ENCODE measurements at places on chromosomes 6 and 20.
A peak's percentile ranks its signal among the peaks of the same experiment; 100 is the strongest.

- DNase-seq = no peak
Observed at GRCh38 chr6:3227363-3228045, at the start of gene TUBB2B. TUBB2B (minus strand) TSS chr6:3227653; CDS start chr6:3227543, 110 bp downstream.

DNA sequence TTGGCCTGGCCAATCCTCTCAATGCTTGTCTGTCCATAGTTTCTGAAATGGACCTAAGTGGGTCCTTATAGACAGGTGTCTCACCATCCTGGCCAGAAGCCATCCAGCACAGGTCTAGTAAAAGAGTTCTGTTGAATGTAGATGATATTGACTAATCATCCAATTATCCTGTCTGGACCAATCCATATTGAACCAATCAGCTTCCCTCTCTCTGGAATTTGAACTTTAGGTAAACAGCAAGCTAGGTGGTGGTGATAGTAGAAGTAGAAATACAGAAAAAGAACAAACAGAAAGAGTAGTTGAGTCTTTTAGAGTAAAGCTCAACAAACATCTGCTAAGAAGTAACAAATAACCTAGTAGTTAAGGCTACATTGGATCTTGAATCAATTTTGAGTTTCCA is 9.5 kb upstream of the PNRC1 start:
- no peak for DNase-seq

DNA sequence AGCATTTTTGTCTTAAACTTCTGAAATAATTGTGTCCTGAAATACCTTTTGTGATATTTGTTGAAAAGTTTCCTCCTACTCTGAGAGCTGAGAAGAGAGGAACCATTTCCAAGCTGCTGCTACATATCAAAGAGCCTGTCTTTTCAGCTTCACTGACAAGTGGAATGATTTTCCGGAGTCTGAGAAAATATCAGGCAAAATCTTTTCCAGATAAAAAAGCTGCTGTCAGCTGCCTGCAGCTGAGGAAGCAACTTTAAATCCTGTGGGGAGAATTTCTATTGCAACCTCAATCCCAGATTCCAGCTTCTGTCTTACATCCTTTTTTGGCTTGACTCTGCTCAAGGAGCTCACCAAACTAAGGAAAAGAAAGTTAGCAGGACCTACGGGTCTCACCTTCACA is 904.3 kb downstream of the PHF3 start:
- DNase-seq = no peak

GRCh38 chr20:50343490-50344179 is 153.0 kb downstream of the CEBPB start:
- no peak for DNase-seq

- no peak for DNase-seq
Observed at GRCh38 chr6:6461138-6461537, 127.4 kb upstream of the LY86 start.

GRCh38 chr20:20747298-20747697 is 34.9 kb upstream of the RALGAPA2 start:
- no peak for DNase-seq

DNA sequence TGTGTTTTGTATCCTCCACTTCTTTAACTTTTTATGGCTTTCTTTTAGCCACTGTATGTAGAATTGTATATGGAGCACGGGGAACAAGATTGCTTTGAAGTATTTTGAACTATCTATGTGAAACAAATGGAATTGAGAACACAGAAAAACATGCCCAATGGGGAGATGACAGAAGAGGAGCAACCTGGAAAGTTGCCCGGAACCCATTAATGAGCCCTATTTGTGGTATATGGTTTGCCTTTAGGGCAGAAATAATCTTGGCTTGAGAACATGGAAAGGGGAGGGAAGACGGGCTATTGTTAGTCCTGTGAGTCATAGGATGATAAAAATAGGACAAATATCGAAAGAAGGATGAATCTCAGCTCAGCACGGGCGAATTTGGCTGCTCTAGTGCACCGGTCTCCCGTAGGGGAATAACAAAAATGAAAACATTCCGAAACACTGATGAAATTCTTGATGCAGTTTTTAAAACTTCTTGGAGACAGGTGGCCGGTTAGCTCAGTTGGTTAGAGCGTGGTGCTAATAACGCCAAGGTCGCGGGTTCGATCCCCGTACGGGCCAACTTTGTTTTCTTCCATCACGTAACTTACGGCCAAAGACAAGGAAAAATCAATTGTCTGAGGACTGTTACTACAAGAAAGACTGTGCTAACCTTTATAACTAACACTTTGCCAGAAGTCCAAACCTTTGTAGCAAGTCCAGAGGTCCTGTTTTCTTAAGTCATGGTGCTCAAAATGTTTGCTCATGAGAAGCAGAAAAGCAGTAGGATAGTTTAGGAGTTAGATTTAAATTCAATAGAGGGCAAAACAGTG is 15.7 kb downstream of the HMGN4 start:
- peak; percentile 92 for DNase-seq

- peak; percentile 12 for DNase-seq
Observed at GRCh38 chr6:69918813-69919475, 52.6 kb downstream of the COL19A1 start.

GRCh38 chr20:41923624-41924023 is 305.4 kb upstream of the CHD6 start:
- DNase-seq = no peak

DNA sequence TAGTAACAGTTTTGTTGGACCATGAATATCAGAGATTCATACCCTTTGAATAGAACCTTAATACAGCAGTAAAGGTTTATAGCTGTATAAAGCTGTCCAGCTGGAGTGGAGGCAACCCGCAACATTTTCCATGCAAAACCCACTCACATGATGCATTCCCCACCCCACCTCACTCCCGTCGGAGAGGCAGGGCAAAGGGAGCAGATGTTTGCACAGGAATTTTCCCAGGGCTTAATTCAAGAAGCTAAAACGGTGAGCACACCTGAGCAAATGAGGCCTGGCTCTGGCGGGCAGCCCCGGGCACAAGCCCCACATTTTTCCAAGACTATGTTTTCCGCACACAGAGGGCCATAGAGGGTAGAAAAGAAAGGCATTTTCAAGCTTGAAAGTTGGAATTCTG is 191.7 kb downstream of the FOXC1 start:
- no peak for DNase-seq

DNA sequence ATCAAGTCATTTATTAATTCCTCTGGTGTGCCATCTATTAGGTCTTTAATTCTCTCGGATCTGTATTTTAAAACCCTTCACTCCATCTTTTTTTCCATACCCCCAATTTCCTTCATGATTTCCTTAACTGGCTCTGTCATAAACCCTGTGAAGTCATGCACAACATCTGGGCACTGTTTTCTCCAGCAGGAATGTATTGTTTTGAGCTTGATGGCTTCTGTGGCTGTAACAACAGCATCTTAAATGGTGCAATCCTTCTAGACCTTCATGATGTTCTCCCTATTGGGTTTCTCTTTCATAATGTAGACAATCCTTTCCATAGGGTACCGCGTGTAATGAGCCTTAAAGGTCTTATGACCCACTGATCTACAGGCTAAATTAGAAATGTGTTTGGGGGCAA is 29.0 kb downstream of the CDK19 start:
- peak; percentile 28 for DNase-seq

- DNase-seq = no peak
Observed at GRCh38 chr20:53984356-53985149, 85.8 kb downstream of the BCAS1 start.

DNA sequence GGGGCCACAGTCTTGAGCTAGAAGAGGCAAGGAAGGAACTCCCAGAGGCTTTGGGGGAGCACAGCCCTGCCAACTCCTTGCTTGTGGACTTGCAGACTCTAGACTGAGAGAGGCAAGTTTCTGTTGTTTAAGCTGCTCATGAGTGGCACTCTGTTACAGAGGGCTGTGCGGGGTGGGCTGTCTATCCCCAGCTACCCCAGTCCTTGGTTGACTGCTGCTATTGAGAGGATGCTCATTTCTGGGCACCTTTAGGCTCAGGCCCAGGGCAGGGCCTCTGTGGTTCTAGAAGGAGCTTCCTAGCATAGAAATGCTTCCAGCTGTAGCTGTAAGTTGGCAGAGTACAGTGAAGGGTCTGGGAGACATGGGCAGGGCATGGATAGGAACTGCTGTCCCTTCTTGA is 151.3 kb upstream of the GGTLC1 start:
- no peak for DNase-seq

- no peak for DNase-seq
Observed at GRCh38 chr6:11514672-11515071, 22.9 kb upstream of the TMEM170B start.

- DNase-seq = peak; percentile 20
Observed at GRCh38 chr6:152272486-152272885, 364.7 kb downstream of the SYNE1 start.
